Neural crest cell (in vitro differentiated cells): ENCODE measurements at places on chromosomes 6 and 20. TPM values are rescaled to one million over a fixed set of nuclear protein-coding genes. Genes with fewer than 3 reads are reported as not detected.
A peak's percentile ranks its signal among the peaks of the same experiment; 100 is the strongest.

- peaks cover 3% of the 10 kb centered on the region for H3K27me3 ChIP-seq
- H3K27ac ChIP-seq = no peak overlapping the region
- H3K4me3 ChIP-seq = no peak overlapping the region
- DNase-seq = no peak
Measured at GRCh38 chr6:12803486-12803885, 86.9 kb downstream of the PHACTR1 start.

DNA sequence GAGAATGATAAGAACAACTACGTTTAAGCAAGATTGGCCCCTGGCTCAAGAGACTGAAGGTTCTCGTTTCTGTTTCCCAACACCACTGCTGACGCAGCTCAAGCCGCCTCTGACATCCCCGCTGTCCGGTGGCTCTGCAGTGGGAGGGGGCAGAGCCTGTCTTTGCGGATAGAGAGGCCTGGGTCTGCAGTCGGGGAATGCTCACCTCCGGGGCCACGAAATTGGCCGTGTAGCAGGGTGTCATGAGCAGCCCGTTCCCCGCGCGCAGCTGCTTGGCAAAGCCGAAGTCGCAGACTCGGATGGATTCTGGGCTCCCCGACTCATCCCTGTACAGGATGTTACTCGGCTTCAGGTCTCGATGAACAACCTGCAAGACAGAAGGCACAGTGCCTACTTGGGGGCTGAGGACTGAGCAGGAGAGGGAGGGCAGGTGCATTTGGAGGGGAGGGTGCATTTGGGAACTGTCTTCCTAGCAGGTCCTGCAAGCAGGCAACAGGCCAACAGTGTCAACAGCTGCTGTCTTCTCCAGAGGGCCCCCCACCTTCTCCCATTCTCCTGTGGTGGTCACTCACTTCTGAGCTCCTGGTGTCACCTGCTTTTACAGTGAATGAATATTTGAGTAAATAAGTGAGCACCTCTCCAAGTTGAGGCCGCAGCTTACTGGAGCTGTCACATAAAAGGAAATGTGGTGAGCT is 40.5 kb upstream of the MPC1 start:
- no peak overlapping the region for H3K4me3 ChIP-seq
- no peaks in the 10 kb centered on the region for H3K27me3 ChIP-seq
- H3K36me3 ChIP-seq = peaks cover 9% of the 10 kb centered on the region
- no peak for DNase-seq
- no peak overlapping the region for H3K27ac ChIP-seq

GRCh38 chr6:124888581-124889371 is 73.5 kb upstream of the RNF217 start:
- peaks cover 12% of the 10 kb centered on the region for H3K4me1 ChIP-seq
- no peak overlapping the region for H3K27ac ChIP-seq
- H3K27me3 ChIP-seq = no peaks in the 10 kb centered on the region

DNA sequence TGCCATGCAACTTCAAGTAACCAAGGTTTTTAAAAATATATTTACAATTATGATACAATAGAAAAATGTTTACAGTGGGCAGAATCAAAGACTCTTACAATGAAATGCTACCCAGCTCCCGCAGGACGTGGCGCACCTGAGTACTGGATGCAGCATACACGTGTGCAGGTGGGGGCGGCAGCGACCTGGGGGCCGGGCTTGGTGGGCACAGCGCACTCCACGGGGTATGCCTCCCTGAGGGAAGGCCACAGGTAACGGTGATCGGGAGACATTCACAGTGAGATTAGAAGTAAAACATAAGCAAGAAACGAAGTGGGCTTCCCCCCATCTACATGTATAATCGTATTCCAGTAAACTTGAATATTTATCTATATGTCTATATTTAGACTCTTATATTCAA is 54.2 kb downstream of the WDR27 start:
- H3K27me3 ChIP-seq = no peaks in the 10 kb centered on the region
- no peak for DNase-seq
- H3K4me1 ChIP-seq = no peaks in the 10 kb centered on the region
- peaks cover 7% of the 10 kb centered on the region for H3K36me3 ChIP-seq
- no peak overlapping the region for H3K4me3 ChIP-seq

DNA sequence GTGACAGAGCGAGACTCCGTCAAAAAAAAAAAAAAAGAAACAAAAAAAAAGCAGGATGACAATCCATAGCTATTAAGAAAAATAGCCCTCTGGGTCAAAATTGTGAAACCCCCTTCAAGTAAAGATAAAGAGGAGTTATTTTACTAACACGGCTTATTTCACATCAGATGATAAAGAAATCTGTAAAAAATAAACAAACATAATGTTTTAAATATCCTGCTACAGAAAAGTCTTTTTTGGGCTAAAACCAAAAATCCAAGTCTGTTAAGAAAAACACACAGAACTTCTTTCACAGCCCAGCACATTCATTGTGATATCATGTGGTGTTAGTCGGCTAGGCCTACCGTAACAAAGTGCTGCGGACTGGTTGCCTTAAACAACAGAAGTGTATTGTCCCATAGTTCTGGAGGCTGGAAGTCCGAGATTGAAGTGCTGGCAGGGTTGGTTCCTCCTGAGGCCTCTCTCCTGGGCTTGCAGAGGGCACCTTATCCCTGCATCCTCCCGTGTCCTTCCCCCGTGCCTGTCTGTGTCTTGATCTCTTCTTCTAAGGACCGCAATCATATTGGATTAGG is 239.2 kb upstream of the TAB2 start:
- H3K27me3 ChIP-seq = no peaks in the 10 kb centered on the region
- no peaks in the 10 kb centered on the region for H3K36me3 ChIP-seq
- no peak for DNase-seq
- no peak overlapping the region for H3K4me3 ChIP-seq

- no peaks in the 10 kb centered on the region for H3K27me3 ChIP-seq
- H3K36me3 ChIP-seq = no peaks in the 10 kb centered on the region
- no peaks in the 10 kb centered on the region for H3K4me1 ChIP-seq
Measured at GRCh38 chr6:124282541-124282940, 478.9 kb downstream of the NKAIN2 start.

DNA sequence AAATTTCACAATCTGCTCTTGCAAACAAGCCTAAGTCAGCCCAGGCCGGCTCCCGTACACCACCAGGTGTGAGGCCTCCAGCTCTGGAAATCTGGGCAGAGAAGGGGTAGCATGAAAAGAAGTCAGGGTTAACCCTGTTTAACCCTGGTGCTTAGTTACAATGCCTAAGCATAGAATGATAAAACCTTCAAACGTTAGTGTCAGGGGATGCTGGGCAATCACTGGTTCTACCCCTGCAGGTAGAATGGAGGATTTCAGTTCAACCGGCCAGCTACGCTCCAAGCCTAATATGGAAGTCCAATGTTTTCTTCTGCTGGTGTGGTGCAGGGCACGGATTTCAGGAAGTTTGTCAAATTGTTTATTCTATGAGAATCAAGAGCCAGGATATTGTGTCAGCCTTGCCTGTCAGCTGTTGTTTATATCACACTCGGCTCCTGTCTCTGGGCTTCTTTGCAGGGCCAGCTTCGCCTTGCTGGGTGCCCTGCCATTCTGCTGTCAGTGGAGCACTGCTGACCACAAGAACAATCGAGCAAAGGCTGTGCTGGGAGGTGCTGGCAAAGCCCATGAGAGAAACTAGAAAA is 20.2 kb upstream of the CD93 start:
- H3K4me1 ChIP-seq = peaks cover 10% of the 10 kb centered on the region
- DNase-seq = no peak
- H3K4me3 ChIP-seq = no peak overlapping the region

GRCh38 chr6:5744497-5744896 is 262.2 kb downstream of the NRN1 start:
- H3K36me3 ChIP-seq = no peaks in the 10 kb centered on the region
- peaks cover 20% of the 10 kb centered on the region for H3K4me1 ChIP-seq
- no peak overlapping the region for H3K4me3 ChIP-seq
- no peak for DNase-seq

DNA sequence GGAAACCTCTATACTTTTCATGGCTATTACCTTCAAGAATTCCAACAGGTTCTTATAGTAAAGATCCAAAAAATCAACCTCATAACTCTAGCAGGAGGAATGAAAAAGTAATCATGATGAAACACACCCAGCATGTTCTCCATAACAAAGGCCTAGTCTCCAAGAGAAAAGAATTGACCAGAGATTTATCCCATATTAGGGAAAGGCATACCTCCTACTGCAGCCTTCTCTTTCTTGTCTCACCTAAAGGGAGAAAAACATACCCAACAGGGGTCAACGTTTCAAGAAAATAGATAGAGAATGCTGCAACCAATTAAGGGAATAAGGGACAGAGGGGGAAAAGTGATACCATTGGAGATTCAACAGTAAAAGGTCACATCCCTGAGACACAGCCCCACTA is 262.5 kb downstream of the FRK start:
- no peaks in the 10 kb centered on the region for H3K36me3 ChIP-seq
- DNase-seq = no peak
- H3K27ac ChIP-seq = no peak overlapping the region
- no peaks in the 10 kb centered on the region for H3K4me1 ChIP-seq
- H3K27me3 ChIP-seq = no peaks in the 10 kb centered on the region

DNA sequence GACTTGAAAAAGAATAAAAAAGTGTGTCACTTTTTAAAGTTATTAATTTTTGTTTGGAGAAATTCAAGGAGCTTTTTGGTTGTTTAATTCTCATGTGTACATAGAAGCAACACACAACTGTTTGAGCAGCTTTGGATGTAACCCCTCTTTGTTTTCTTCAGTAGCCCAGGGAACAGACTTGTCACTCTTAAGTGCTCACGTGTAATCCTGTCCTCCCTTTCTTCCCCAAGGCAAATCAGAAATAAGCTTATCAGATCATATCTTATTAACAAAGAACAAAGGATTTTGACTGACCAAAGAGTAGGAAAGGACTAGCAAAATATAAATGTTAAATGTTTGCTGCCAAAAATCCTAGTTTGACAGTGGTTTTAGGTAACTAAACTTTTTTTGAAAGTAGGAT is 7.3 kb upstream of the FLRT3 start:
- no peak overlapping the region for H3K4me3 ChIP-seq
- no peak for DNase-seq
- no peaks in the 10 kb centered on the region for H3K36me3 ChIP-seq
- peak overlapping the region; percentile 76 for H3K27ac ChIP-seq

- no peak for DNase-seq
- H3K4me3 ChIP-seq = no peak overlapping the region
- no peaks in the 10 kb centered on the region for H3K27me3 ChIP-seq
- peaks cover 17% of the 10 kb centered on the region for H3K4me1 ChIP-seq
- H3K27ac ChIP-seq = peak overlapping the region; percentile 14
- no peaks in the 10 kb centered on the region for H3K36me3 ChIP-seq
Measured at GRCh38 chr20:50283922-50284810, 93.5 kb downstream of the CEBPB start.

GRCh38 chr20:25000268-25000801 is 7.8 kb upstream of the APMAP start:
- H3K27ac ChIP-seq = no peak overlapping the region
- DNase-seq = no peak
- peaks cover under 1% of the 10 kb centered on the region for H3K4me1 ChIP-seq
- peaks cover 24% of the 10 kb centered on the region for H3K27me3 ChIP-seq

- no peaks in the 10 kb centered on the region for H3K4me1 ChIP-seq
- H3K4me3 ChIP-seq = no peak overlapping the region
- no peak overlapping the region for H3K27ac ChIP-seq
- DNase-seq = no peak
Measured at GRCh38 chr20:417801-418342, 9.8 kb downstream of the RBCK1 start.

- H3K4me1 ChIP-seq = peaks cover 19% of the 10 kb centered on the region
- no peak for DNase-seq
- no peaks in the 10 kb centered on the region for H3K36me3 ChIP-seq
- H3K27me3 ChIP-seq = peaks cover 13% of the 10 kb centered on the region
- no peak overlapping the region for H3K27ac ChIP-seq
Measured at GRCh38 chr6:43669050-43669921, 18.3 kb downstream of the MRPS18A start.

- peak overlapping the region; percentile 17 for H3K27ac ChIP-seq
- no peak for DNase-seq
- H3K36me3 ChIP-seq = peaks cover 6% of the 10 kb centered on the region
- peak overlapping the region; percentile 99 for H3K4me3 ChIP-seq
- no peaks in the 10 kb centered on the region for H3K27me3 ChIP-seq
Measured at GRCh38 chr6:122401104-122401503, 1.7 kb downstream of the HSF2 start.

DNA sequence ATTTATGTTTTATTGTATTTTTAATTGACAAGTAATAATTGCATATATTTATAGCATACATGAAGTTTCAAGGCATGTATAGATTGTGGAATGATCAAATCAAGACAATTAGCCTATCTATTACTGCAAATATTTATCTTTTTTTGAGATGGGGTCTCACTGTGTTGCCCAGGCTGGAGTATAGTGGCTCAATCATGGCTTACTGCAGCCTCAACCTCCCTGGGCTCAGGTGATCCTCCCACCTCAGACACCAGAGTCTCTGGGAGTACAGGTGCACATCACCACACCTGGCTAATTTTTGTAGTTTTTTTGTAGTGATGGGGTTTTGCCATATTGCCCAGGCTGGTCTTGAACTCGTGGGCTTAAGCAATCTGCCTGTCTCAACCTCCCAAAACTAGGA is 16.2 kb upstream of the FUCA2 start:
- H3K27ac ChIP-seq = no peak overlapping the region
- no peak for DNase-seq
- H3K4me1 ChIP-seq = no peaks in the 10 kb centered on the region
- H3K27me3 ChIP-seq = no peaks in the 10 kb centered on the region

- no peaks in the 10 kb centered on the region for H3K36me3 ChIP-seq
- no peaks in the 10 kb centered on the region for H3K27me3 ChIP-seq
- H3K4me1 ChIP-seq = peaks cover 62% of the 10 kb centered on the region
- peak overlapping the region; percentile 60 for H3K27ac ChIP-seq
- no peak for DNase-seq
- H3K4me3 ChIP-seq = peak overlapping the region; percentile 16
Measured at GRCh38 chr6:139940741-139941729, 566.6 kb upstream of the CITED2 start.

DNA sequence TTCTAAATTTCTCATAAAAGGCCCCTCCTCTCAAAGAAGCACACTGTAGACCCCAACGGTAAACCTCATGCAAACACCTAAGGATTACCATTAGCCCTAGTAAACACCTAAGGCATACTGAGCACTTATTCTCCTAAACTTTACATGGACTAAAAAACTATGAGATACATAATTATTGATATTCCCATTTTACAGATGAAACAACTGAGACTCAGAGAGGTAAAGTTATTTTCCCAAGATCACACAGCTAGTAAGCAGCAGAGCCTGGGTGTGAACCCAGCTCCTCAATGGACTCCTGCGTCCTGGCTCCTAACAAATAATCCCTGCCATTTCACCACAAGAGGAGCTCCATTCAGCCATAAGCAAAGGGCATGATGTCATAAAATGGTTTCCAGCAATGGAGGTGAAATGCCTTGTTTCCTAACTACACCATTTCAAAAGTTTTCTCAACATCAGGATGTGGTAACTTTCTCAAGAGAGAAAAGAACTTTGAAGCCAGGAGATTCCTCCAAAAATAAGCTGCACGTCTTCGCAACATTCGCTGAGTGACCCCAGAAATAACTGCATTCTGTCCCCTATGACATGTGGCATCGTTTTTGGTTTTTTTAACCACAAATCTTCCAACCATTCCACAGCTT is 4.1 kb downstream of the ATP9A start:
- H3K4me1 ChIP-seq = peaks cover 31% of the 10 kb centered on the region
- H3K27me3 ChIP-seq = peaks cover 5% of the 10 kb centered on the region

- DNase-seq = no peak
- H3K4me1 ChIP-seq = no peaks in the 10 kb centered on the region
- no peak overlapping the region for H3K27ac ChIP-seq
- H3K36me3 ChIP-seq = no peaks in the 10 kb centered on the region
Measured at GRCh38 chr6:50123688-50124087, 74.0 kb upstream of the DEFB112 start.

- no peaks in the 10 kb centered on the region for H3K27me3 ChIP-seq
- DNase-seq = no peak
- H3K27ac ChIP-seq = no peak overlapping the region
Measured at GRCh38 chr6:144305567-144305966, 20.4 kb downstream of the UTRN start.

The BFSP1 gene
- total RNA-seq = 3.9 and 4.2 TPM in 2 replicates

The BANF2 gene
- total RNA-seq = not detected in 2 replicates

The TP53TG5 gene
- not detected in 2 replicates for total RNA-seq

The EPPIN gene
- total RNA-seq = not detected in 2 replicates
